ENCODE measurements at places on chromosomes 6 and 20. TPM values are rescaled to one million over a fixed set of nuclear protein-coding genes. Genes with fewer than 3 reads are reported as not detected.

Gene SRMS
- total RNA-seq: not detected

Gene ITPR3
- 15.6 TPM for total RNA-seq

Gene ZNF311
- total RNA-seq: 0.30 TPM

Gene SIRPB1
- 0.32 TPM for total RNA-seq

Gene WFDC12
- total RNA-seq: not detected

Gene CNR1
- total RNA-seq: not detected

Gene PTGIS
- 2.4 TPM for total RNA-seq

Gene COX4I2
- not detected for total RNA-seq

Gene MUC21
- total RNA-seq: not detected

Gene CSTF1
- total RNA-seq: 33.8 TPM

Gene BEND6
- 0.97 TPM for total RNA-seq

Gene FNDC1
- under 0.01 TPM for total RNA-seq

Gene JPH2
- under 0.01 TPM for total RNA-seq

Gene SCRT2
- total RNA-seq: not detected

Gene FKBP1C
- total RNA-seq: not detected

Gene PABPC1L
- total RNA-seq: 2.9 TPM

Gene CD93
- total RNA-seq: 533 TPM

Gene HCRTR2
- total RNA-seq: not detected
